ENCODE measurements at places on chromosomes 16 and 17. TPM values are rescaled to one million over a fixed set of nuclear protein-coding genes. Genes with fewer than 3 reads are reported as not detected.

The FOXJ1 gene
- 1.4 TPM for total RNA-seq

The PPP1R27 gene
- total RNA-seq, result not detected

The SLC12A3 gene
- not detected for total RNA-seq

The SPATA32 gene
- not detected for total RNA-seq

The NXPH3 gene
- 0.42 TPM for total RNA-seq

The TMEM92 gene
- 18.5 TPM for total RNA-seq

The TMEM11 gene
- 44.8 TPM for total RNA-seq

DNA sequence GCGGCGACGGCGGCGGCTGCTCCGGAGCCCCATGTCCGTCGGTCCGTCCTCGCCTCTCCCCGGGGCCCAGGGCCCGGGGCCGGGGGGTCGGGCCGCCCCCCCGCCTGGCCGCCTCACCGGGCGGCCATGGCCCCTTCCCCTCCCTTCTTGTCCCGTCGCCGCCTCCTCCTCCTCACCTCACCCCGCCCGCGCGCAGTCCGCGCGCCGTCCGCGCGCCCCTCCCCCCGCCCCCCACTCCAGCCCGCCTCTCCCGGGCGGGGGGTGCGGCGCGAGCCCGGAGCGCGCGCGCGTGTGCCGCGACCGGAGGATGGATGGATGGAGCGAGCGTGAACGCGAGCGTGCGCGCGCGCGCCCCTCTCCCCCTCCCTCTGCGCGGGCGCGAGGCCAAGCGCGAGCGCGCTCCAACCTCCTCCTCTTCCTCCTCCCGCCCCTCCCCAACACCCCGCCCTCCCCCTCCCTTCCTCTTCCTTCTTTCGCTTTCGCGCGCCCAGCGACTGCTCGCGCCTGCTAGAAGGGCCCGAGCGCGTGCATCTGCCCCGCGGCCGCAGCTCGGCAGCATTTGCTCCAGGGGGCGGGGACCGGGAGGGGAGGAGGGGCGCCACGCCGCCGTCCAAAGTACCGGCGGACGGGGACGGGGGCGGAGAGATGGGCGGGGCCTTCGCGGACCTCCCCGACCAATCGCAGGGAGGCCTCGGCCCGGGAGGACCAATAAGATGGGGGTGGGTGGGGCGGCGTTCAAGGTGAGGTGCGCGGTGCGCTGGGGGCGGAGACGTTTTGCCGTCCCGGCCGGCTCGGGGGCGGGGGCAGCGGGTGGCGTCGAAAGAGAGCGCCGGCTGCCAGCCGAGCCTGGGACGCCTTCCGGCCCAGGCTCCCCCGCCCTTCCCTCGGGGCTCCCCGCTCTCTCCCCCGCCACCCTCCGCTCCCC lies at the start of gene ATXN7L3:
ATXN7L3 (minus strand) TSS at position 332 of the 925 bp plus-strand sequence. CDS start 1,814 bp downstream, outside the sequence.
- peak; percentile 99 for DNase-seq

- DNase-seq, result no peak
Observed at GRCh38 chr16:56260378-56261160, 69.3 kb downstream of the GNAO1 start.

- peak; percentile 42 for DNase-seq
Observed at GRCh38 chr17:8954339-8954738, 11.2 kb downstream of the PIK3R5 start.

DNA sequence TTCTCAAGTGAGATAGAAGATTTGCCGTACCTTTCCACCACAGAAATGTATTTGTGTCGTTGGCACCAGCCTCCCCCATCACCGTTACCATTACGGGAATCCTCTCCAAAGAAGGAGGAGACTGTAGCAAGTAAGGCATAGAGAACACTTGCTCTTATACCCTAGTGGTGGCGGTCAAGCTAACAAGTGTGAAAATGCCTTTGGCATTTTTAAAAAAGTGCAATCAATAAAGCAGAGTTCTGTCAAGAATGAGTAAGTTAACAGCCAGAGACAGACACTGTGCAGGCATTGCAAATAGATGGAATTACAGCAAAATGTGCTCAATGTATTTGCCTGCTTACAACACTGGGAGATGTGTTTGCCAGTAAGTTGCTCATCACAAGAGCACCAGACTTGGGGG lies 7.7 kb downstream of the MSL1 start:
- DNase-seq, result no peak

- DNase-seq, result no peak
Observed at GRCh38 chr17:67625971-67626370, 91.8 kb upstream of the NOL11 start.

GRCh38 chr16:24838554-24839266 lies 7.1 kb upstream of the SLC5A11 start:
- DNase-seq, result peak; percentile 25

GRCh38 chr17:58556833-58557250 lies 42.4 kb upstream of the MTMR4 start:
- no peak for DNase-seq

GRCh38 chr17:6514371-6514770 lies 42.0 kb downstream of the PITPNM3 start:
- DNase-seq, result no peak

DNA sequence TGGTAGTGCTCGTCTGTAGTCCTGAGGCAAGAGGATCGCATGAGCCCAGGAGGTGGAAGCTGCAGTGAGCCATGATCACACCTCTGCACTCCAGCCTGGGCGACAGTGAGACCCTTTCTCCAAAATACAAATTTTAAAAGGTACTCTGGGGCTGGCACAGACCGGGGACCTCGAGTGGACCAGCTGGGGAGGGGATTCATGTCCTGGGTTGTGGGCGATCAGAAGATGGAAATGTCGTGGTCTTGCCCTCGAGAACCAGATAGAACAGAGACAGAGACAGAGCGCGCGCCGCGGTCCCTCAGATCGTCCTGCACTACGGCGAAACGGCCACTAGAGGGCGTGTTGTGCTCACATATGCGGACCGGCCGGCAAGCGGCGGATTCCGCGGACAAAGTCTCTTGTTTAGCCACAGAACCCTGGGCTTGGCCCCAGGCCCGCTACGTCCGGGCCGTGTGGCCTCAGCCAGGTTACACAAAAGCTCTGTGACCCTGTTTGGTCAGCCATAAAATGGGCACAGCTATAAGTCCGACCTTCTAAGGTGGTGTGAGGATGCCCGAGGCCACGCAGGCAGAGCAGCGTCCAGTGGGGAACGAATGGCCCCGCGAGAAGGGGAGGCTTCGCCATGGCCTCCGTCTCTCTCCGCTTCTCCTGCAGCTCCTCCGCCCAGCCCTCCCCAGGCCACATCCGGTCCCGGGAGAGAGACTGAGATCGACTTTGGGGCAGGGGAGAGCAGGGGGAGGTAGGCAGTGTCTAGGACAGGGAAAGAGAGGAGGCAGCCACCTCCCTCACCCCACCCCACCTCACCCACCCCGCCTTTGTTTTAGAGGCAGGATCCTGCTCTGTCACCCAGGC lies 14.6 kb upstream of the SBK1 start:
- peak; percentile 86 for DNase-seq

DNA sequence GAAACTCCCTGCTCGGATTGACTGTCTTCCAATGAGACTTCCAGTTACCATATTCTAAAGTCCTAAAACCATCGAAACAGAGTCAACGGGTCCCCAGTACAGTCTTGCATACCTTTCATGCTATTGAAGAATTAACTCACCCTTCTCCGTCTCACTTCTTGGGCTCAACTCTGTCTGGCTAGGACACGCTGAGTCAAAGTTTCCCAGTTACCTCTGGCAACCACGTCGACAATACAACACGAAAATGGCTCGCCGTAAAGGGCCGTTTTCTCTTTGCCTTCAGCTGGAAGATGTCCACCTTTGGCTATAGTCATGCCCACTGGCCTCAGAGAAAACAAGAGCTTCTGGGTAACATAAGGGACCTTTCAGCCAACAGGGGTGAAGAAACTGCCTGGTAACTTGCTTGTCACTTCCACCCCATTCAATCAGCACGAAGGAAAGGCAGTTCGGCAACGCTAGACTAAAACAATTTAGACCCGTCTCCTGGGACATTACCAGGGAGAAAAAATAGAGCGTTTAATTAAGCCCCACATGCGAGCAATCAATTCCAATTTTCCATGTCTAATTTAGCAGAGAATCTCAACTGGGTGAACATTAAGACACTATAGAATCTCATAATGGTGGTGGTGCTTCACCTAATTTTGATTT lies 21.5 kb downstream of the KCNG4 start:
- no peak for DNase-seq

DNA sequence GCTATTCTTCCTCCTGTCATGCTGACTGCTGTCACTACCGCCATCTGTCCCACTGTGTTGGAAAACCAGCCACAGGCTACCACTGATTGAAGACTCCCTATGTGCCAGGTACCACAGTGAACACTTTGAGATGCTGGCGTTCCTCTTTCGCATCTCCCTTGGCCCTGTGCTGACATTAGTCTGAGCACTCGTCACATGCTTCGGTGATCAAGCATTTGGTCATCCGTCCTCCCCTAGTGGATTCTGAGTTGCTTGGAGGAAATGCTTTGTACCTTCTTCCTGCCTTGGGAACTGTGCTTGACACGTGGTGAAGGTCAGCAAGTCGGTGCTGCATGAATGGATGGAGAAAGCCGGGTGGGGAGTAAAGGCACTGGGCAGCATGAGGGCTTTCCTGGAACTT lies 260.1 kb downstream of the SNX29 start:
- DNase-seq, result no peak

DNA sequence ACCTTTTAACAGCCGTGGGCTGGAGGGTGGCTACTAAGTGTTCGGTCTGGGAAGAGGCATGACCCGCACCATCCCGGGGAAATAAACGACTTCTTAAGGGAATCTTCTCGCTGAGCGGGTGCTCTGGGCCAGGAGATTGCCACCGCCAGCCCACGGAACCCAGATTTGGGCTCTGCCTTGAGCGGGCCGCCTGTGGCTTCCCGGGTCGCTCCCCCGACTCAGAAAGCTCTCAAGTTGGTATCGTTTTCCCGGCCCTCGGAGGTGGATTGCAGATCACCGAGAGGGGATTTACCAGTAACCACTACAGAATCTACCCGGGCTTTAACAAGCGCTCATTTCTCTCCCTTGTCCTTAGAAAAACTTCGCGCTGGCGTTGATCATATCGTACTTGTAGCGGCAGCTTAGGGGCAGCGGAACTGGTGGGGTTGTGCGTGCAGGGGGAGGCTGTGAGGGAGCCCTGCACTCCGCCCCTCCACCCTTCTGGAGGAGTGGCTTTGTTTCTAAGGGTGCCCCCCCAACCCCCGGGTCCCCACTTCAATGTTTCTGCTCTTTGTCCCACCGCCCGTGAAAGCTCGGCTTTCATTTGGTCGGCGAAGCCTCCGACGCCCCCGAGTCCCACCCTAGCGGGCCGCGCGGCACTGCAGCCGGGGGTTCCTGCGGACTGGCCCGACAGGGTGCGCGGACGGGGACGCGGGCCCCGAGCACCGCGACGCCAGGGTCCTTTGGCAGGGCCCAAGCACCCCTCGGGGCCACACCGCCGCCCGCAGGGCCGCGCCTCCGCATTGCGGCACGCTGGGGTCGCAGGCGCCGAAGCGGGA lies 3.6 kb upstream of the CBX4 start:
- DNase-seq, result peak; percentile 29

Data from colonic mucosa (tissue), 4 donors.